ENCODE measurements at places on chromosomes 6 and 20. TPM values are rescaled to one million over a fixed set of nuclear protein-coding genes. Genes with fewer than 3 reads are reported as not detected.

The GCNT2 gene
- 8.6 TPM for total RNA-seq

DNA sequence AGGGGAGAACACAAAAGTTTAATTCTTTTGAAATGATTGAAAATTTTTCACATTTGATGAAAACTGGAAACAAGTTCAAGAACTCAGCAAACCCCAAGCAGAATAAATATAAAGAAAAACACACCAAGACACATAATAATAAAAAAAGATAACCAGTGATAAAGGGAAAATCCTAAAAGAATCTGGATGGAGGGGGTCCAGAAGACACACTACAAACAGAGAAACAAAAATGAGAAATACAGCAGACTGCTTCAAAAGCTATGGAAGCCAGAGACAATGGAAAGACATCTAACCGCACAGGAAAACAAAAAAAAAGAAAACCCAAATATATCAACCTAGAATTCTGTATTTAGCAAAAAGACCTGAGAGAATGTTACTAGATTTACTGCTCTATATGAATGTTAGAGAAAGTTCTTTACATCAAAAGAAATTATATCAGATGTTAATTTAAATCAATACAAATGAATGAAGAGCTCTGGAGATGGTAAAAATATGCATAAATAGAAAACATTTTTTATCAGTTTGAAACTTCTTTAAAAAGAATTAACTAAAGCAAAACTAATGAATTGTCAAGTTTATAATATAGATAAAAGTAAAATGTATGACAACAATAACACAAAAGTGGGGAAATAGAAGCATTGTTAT, 310.7 kb upstream of the PREP start:
- no peak overlapping the region for H3K4me3 ChIP-seq
- H3K27me3 ChIP-seq: no peaks in the 10 kb centered on the region
- H3K36me3 ChIP-seq: no peaks in the 10 kb centered on the region
- no peak for DNase-seq
- no peak overlapping the region for H3K27ac ChIP-seq
- H3K4me1 ChIP-seq: no peaks in the 10 kb centered on the region

GRCh38 chr20:13294522-13294921, 73.4 kb downstream of the ISM1 start:
- H3K27me3 ChIP-seq: no peaks in the 10 kb centered on the region
- no peak overlapping the region for H3K4me3 ChIP-seq
- DNase-seq: no peak
- H3K27ac ChIP-seq: no peak overlapping the region
- H3K4me1 ChIP-seq: no peaks in the 10 kb centered on the region

The TSBP1 gene
- total RNA-seq: not detected

The FAM217A gene
- total RNA-seq: not detected

Data from right lobe of liver (tissue), 6 donors.